NCI-H1105 treated with DMSO at 0.1 percent for 48 hours (cell line): ENCODE measurements at places on chromosomes 3 and 15.

- DNase-seq, result no peak
These were observed 156.6 kb downstream of the SMAD6 start for GRCh38 chr15:66858423-66859207.

- no peak for DNase-seq
These were observed 4.7 kb downstream of the INAFM2 start for GRCh38 chr15:40328176-40328575.

DNA sequence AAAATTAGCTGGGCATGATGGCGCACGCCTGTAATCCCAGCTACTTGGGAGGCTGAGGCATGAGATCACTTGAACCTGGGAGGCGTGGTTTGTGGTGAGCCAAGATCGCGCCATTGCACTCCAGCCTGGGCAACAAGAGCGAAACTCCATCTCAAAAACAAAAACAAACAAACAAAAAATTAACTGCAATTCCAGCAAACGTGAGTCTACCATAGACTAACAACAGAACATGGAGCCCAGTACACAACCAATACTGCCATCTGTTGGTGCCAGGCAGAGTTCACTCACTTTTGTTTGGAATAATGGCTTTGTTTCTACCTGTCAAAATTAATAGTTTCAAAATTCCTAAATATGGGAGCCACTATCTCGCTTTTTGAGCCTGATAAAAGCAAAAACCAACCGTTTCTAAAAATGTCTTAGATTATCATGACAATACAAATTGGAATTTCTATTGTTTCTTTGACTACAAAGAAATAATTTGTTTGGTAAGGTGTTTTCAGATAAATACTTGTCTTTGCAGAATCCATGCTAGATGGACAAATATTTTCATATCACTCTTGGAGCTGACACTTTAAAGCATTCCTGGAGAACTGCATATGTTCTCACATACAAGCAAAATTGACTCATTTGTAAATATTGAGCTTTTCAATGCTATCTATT, 45.0 kb downstream of the GPR176 start:
- DNase-seq, result peak; percentile 32

- DNase-seq, result no peak
These were observed 59.5 kb upstream of the TIPARP start for GRCh38 chr3:156614642-156615511.

GRCh38 chr15:27965546-27965945, 133.6 kb downstream of the OCA2 start:
- DNase-seq, result no peak

DNA sequence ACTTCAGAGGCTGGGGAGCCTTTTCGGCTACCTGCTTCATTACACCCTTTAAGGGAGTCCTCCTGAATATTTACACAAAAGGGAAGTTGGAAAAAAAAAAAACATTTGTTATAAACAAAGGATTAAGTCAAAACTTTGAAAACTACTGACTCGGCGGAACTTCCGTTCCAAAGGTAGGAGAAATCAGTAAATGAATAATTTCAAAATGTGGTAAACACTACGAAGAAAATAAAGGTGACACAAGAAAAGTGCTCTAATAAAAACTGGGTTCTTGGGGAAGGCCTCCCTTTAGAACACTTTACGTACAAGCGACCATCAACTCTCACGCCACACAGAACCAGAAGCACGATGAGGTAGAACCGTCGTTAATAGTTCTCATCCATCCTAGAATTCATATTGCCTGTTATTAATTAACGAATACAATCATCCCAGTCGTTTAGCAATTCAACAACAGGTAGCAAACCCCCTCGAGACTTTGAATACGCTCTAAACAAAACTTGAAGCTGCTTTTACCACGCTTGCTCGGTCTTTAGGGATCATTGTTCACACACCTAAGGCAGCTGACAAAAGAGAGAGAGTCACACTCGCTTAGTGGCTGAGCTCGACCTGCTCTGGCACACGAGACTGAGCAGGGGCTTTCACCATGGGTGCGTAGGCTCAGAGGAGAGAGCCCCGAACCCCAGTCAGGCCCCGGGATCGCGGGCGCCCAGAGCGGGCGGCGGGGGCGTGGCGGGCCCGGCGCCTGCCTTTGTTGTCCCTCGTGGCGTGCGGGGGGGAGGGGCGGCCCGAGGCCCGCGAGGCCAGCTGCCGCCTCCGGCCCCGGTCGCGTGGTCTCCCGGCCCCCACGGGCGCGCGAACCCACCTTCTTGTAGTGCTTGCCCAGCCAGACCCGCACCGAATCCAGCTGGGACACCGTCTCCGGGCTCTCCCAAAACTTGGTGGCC, 680 bp downstream of the SMARCC1 start:
- DNase-seq, result peak; percentile 26

- DNase-seq, result no peak
These were observed 34.1 kb downstream of the SMARCC1 start for GRCh38 chr3:47747558-47747957.

- DNase-seq, result no peak
These were observed 31.1 kb downstream of the OXSM start for GRCh38 chr3:25820816-25821486.

DNA sequence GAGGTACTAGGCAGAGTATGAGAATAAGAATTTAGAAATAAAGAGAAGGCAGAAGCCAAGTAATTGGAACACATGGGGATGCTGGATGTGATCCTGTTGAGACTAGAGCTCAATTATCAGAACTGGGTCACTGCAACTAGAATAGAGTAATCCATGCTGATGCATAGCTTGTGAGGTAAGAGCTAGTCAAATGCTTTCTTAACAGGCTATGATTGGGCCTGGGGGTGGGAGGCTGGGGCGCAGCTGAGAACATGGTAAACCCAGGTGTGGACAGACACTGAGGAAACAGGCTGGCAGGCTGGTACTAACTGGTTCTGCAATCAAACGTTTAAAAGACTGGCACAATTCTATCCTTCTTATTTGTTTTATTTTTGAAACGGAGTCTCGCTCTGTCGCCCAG, 50.5 kb upstream of the LRRFIP2 start:
- no peak for DNase-seq

GRCh38 chr3:142645236-142645793, 49.1 kb downstream of the PLS1 start:
- DNase-seq, result no peak

DNA sequence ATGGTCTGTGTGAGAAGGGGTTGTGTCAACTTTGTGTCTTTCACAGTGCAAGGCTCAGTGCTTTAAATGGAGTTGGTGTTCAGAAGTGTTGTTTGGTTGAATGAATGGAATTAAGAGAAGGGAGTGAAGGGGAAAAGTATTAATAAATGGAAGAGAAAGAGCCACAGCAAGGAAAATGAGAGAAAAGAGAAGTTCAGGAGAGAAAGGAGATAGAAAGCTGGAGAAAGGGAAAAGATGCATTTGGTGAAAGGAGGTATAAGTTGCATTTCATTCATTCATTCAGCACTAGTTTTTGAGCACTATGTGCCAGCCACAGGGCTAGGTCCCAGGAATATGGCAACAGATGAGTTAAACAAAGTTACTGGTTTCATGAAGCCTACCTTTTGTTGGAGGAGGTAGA, 34.3 kb upstream of the PPP4R2 start:
- DNase-seq, result no peak

GRCh38 chr3:195102609-195103467, 168.1 kb downstream of the XXYLT1 start:
- no peak for DNase-seq

- no peak for DNase-seq
These were observed 137.8 kb upstream of the CBLB start for GRCh38 chr3:106006571-106006970.

DNA sequence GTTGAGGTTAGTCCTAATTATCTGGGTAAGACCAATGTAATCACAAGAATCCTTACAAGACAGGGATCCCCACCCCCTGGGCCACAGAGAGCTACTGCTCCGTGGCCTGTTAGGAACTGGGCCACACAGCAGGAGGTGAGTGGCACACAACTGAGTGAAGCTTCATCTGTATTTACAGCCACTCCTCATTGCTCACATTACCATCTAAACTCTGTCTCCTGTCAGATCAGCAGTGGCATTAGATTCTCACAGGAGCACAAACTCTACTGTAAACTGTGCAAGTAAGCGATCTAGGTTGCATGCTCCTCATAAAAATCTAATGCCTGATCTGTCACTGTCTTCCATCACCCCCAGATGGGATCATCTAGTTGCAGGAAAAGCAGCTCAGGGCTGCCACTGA, 58.5 kb upstream of the CRBN start:
- DNase-seq, result no peak

- no peak for DNase-seq
These were observed 26.5 kb upstream of the ACTC1 start for GRCh38 chr15:34821831-34822230.

- no peak for DNase-seq
These were observed 44.7 kb upstream of the PLCL2 start for GRCh38 chr3:16840101-16840424.

DNA sequence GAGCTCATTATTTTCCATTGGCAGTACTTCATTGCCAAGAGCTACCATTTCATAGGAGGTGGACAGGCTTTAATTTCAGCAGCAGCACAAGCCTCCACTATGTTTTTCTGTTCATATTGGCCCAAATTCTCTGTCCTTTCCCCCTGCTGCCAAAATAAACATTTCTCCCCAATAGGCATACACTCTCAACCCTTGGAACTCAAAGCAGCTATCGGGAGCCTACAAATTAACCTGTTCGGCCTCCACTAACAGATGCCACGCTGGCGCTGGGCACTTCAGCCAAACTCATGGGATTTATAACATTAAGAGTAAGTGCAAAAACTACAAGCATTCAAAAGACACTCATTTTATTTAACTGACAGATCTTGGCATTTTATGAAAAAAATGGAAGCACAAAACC, 95.7 kb downstream of the NSUN3 start:
- no peak for DNase-seq

GRCh38 chr15:33341953-33342352, 31.2 kb downstream of the RYR3 start:
- DNase-seq, result no peak

DNA sequence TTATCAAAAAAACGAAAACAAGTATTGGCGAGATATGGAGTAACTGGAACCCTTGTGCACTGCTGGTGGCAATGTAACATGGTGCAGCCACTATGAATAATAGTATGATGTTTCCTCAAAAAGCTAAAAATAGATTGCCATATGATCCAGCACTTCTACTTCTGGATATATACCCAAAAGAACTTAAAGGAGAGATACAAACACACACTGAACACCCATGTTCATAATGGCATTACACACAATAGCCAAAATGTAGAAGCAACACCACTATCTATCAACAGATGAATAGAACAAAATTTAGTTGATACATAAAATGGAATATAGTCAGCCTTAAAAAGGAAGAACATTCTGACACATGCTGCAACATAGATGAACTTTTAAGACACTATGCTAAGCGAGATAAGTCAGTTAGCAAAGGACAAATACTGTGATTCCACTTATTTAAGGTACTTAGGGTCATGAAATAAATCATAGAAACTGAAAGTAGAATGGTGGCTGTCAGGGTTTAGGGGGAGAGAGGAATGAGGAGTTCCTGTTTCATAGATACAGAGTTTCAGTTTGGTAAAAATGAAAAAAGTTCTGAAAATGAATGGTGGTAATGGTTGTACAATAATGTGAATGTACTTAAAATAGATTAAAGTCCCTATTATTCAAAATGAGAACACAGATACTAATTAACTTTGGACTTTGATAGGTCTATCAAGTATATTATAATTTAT, 59.4 kb upstream of the IMPG2 start:
- no peak for DNase-seq

DNA sequence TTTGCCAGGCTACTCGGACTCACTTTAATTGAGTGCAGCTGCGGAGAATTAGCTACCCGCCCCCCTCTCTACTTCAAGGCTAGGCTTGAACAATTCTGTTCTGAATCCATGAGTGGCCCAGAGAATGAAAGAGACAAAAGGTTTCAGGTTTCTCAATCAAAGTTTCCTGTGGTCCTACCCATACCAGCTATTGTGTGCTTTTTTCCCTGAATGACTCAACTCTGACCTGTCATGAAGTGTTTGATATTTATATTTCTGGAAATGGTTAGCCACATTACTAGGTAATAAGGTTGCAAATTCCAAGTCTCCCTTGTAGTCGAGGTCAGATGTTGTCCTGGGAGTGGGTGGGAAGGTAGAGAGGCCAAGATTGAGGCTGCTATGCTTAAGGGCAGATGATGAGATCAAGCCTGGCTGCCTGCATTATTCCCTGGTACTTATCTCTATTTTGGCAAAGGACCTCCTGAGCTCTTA, 392.7 kb upstream of the TBL1XR1 start:
- DNase-seq, result peak; percentile 38

DNA sequence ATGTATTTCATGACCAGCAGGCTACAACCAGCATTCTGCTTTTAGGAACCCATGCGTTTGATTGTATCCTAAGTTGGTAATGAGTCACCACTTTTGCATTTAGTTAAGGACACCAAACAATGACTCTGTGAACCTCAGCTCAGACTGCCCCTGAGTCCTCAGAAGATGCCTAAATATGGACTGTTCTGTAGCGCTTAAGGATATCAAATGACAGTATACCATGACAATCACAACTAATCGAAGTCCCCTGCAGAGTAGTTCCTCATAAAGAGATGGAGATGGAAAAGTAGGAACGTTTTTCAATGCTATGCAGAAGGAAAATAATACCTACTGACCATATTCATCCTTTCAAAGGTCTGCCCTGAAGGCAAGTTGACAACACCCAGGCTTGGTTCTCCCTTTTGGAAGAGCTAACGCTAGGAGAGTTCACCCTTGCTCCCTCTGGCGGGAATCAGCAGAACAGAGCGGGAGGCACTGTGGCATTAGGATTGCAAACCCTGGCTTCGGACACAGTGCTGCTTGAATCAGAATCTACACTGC, 508.6 kb downstream of the FHIT start:
- no peak for DNase-seq

DNA sequence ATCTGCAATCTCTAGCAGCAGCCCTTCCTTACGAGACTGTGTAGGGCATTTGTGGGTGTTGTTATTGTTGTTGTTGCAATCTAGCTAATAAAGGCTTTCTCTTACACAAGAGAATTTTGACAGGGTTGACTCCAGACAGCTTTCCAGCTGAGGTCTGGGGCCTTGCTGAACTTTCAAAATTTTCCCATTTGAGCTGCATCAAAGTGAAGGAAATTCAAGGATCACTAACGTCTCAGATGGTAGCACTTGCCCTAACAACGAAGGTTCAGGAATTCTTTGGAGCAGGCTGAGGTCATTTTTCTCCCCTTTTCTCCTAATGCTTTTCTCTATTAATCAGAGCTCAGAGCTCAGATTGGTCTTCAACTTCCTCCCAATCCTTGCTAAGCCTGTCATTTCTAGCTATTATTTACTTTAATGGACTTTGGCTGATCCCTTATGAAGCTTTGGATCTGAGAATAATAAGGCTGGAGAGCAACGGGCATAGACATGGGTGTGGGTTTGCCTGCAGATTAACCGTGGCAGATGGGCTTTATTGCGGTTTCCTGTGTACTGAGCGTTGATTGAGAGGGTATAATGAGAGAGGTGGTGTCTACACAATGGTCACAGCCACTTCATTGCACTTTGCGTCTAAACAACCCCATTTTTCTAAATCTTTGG, 614.0 kb upstream of the AGTR1 start:
- DNase-seq, result no peak
